DND-41 (cell line): ENCODE measurements at places on chromosomes 6 and 20.

DNA sequence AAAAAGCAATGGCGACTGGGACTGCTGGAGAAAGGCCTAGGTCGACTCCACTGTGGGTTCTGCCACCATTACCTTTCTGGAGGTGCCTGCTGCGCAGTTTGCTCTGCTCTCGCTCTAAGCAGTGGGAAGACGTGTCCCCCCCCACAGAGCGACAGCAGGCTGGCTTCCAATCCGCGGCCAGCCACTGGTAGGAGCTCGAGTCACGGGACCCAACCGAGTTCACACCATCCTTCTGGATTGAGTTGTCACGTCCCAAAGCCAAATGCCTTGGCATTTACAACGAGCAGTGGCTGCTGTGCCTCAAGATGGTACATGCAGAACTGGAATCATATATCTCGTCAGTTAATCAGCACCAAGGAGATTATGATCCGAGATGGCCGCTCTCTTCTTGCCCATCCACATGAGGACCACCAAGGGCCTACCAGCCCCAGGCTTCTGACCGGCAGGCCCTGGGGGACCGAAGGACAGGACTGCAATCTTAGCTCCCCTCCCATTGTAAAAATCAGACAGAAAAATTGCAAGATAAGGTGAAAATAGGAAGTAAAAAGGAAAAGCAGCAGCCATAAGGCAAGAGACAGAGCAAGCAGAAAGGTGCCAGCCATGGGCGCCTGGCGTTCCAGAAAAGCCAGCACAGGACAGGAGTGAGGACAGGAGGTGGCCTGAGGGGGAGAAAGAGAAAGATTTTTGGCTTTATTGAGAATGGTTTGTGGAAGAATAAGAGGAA lies 74.4 kb downstream of the TRAM2 start:
- no peak for DNase-seq

DNA sequence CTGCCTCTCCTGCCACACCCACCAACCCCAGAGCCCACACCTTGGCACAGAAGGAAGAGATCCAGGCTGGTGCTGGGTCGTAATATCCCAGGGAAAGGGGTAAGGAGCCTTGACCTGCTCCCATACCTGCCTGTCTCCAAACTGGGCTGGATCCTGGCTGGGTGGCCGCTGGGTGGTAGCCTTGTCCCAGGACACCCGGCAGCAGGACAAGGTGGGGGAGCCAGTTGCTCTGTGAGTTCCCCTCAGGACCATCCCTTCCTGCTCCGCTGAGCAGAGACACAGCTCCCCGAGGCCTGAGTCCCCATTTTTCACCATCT lies 58.8 kb downstream of the UBE2V1 start:
- no peak for DNase-seq

DNA sequence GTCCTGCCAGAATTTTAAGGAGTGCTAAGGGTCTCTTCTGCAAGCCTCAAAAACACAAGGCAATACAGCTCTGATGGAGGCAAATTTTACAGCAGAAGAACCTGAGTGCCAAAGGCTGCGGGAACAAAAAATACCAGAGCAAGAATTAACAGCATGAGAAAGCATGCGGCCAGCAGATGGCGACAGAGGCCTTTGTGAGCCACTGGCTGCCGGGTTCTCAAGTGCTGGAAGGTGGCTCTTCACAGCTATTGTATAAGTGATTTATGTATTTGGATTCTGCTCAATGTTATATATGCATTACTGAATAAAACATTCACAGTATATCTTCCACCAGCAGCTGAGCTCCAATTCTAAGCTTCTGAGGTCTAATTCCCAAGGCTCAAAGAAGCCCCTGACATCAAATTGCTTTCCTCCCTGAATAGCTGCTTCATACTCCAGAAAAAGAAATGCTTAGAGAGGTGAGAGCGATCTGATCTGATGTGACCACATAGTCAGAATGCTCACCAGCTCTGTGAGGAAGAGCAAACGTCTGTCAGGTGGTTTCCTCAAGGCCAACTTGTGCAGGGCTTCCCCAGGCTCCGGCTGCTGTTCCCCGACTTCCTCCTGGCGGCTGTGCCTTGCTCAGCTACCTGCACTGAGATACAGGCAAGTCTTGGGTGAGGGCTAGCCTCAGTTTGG lies 58.6 kb downstream of the PPP1R3G start:
- peak; percentile 78 for DNase-seq

GRCh38 chr6:5705252-5705651 lies 301.5 kb downstream of the NRN1 start:
- DNase-seq: peak; percentile 54

- DNase-seq: no peak
These were observed 25.7 kb downstream of the TPX2 start for GRCh38 chr20:31764641-31765305.
